ENCODE measurements at places on chromosomes 4 and X.

GRCh38 chr4:13285336-13285735, 198.8 kb downstream of the RAB28 start:
- no peak for DNase-seq

GRCh38 chr4:17189401-17189720, 290.9 kb upstream of the LDB2 start:
- DNase-seq: no peak

GRCh38 chr4:167230744-167231143, 3.5 kb downstream of the SPOCK3 start:
- DNase-seq: no peak

- peak; percentile 38 for DNase-seq
These were observed at the start of gene ADGRL3 for GRCh38 chr4:61200187-61200915. TSS of gene ADGRL3 (plus strand) at chr4:61200326.

- no peak for DNase-seq
These were observed 28.8 kb downstream of the ARHGAP10 start for GRCh38 chr4:147760695-147761094.
